Astrocyte of the cerebellum (primary cell): ENCODE measurements at places on chromosomes 5 and 9.
A peak's percentile ranks its signal among the peaks of the same experiment; 100 is the strongest.

GRCh38 chr5:173971681-173972345 lies 17.2 kb upstream of the C5orf47 start:
- DNase-seq = no peak

GRCh38 chr5:72749362-72749997 lies 67.0 kb upstream of the TNPO1 start:
- no peak for DNase-seq

DNA sequence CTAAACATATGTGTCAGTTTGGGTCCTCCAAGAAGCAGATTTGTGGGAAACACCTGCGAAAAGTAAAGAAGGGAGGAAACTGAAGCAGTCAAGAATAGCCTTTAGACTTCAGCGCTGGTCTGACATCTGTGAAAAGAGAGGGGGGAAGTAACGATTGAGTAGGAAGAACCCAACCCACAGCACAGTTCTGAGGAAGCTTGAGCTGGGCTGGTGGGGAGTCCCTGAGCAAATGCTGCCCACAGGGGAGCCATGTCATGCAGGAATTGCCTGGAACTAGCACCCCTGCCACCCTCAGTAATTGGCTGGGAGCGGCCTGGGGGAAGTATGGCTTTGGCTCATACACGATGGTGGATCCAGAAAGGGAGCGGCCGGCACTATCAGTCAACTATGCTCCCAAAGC lies 20.6 kb downstream of the FAM240B start:
- DNase-seq = no peak

GRCh38 chr5:102866237-102866600 lies 111.1 kb downstream of the PAM start:
- DNase-seq = peak; percentile 12

GRCh38 chr9:2916382-2916985 lies 72.6 kb upstream of the PUM3 start:
- DNase-seq = no peak

DNA sequence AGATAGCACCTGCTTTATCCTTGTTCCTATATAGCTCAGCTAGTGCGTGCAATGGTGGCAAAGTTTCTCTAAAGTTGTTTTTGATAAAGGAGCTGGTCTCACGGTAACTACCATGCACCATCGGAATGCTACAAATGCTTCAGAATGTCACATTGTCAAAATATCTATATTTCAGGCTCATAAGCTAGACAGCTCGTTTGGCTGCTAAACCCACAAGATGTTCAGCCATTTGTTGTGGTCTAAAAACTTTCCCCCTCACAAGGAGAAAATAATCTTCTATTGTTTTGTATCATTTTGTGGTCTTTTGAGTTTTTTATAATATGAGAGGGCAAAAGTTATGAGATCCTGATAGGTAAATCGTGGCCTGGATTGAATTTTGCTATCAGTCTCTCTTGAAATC lies 137.9 kb downstream of the NTRK2 start:
- DNase-seq = no peak

GRCh38 chr5:138543730-138544104 lies 681 bp upstream of the ETF1 start:
- no peak for DNase-seq
